CD4-positive, alpha-beta T cell treated with Interleukin-17A for 1 hour (primary cell): ENCODE measurements at places on chromosomes 11 and 22.

DNA sequence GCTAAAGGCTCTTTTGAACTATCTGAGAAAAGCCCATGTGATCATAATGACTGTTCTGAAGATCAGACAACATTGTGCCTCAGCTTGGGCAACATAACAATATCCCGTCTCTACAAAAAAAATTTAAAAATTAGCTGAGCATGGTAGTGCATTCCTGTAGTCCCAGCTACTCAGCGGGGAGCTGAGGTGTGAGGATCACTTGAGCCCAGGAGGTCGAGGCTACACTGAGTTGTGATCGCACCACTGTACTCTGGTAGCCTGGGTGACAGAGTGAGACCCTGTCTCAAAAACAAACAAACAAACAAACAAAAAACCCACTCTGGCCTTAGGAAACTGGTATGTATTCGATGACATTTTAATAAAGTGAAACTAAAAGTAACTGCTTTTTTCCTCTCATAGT, 1526.8 kb upstream of the TENM4 start:
- no peak for DNase-seq

DNA sequence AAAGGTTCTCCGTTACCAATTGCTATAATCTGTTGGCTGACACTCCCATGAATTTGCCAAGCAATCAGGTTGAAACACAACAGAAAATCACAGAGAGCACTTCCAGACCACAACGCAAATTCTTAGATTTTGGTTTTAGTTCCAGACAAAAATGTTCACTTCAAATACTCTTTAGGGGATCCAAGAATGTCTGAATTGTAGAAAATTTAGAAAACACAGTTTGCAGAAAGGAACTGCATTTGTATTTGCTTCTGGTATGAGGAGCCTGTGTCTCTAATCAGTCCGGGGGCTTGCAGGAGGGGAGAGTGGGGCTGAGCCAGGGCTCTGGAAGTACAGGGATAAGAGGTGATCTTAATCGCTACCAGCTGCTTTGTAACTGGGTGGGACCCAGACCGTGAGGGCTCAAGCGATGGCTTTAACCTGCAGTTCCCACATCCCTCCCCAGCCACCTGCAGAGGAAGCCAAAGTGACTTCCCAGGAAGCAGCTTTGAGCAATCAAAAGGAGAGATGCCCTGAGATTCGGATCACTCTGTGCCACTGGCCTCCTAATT, 18.7 kb downstream of the SCUBE2 start:
- DNase-seq, result no peak

DNA sequence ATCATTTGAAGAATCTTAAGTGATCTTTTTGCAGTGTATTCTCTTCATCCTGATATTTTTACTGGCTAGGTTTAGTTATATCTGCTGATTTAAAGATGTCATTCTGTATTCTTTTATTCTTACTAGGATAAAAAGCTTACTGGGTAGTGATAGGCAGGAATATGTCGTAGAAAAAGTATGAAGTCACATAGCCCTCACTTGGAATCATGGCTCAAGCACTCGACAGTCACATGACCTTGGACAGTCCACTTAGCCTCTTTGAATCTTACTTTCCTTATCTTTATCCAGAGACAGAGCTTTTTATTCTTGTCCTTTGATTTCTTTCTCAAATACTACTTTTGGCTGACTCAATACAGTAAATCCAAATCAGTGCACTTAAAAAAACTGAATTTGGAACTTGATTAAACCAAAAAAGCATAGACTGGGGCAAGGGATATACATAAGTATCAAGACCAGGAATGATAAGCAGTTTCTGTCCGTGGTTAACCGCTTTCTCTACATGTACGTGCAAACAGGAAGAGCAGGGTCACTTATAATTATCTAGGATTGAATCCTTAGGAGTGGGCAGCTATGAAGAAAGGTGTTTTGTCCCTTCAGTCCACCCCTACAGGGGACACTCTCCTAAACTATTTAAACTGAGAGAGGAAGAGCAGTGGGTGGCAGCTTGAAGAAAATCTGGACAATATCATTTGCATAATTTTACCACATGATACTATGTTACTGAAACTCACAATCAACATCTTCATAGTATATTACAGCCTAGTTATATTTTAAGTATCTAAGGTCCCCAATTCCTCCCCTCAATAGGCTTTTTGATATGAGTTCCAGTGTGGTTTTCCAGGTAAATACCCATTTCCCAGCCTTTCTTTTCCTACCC, 8.0 kb downstream of the MMP7 start:
- DNase-seq, result no peak

DNA sequence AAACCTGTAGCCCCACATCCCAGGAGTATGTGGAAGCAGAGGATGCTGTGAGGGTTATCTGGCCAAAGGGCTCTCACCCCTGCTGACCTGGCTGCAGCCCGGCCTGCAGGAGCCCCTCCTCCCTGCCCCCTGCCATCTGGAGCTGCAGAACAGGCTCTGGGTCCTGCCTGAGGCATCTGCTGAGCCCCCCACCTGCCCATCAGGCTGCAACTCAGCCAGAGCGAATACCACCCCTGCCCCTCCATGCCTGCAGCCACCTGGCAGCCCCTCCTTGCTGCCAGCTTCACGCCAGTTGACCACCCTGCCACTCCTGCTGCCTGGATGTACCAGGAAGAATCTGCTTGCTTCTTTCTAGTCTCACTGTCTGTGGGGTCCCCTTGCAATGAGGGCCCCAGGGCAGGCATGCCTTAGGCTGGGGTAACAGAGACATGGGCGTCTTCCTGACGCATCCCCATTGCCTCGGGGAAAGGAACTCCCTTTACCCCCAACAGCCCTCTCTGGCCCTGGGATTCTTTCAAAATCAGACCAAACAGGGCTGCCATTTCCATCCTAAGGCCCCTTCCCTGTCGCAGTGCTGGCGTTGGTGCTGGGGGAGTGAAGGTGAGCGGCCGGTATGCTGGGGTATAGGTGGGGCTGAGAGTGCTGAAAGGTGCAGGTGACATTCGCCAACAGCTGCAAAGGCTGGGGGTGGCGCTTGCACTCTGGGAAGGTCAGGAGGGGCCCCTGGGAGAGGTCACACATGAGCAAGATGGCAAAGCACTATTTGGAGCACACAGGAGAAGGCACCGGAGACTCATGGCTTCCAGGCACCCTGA, 1334.6 kb downstream of the TBC1D22A start:
- DNase-seq, result no peak

DNA sequence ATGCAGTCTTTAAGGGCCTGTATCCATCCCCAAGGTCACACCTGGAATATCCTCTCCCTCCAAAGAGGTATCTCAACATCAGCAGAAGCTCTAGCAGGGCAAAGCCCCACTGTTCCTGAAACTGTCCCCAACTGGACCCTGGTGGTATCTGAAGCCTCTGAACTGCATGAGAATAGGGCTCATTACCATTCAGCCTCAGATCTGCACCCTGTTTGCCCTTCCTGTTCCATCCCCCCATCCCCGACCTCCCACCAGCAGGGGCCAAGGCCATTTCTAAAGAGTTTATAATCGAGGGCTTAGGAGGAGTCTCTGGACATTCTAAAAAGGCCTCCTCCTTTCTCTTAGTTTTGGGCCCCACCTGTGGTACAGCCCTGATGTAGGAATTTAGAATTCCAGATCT, 74.0 kb upstream of the THY1 start:
- DNase-seq, result no peak

DNA sequence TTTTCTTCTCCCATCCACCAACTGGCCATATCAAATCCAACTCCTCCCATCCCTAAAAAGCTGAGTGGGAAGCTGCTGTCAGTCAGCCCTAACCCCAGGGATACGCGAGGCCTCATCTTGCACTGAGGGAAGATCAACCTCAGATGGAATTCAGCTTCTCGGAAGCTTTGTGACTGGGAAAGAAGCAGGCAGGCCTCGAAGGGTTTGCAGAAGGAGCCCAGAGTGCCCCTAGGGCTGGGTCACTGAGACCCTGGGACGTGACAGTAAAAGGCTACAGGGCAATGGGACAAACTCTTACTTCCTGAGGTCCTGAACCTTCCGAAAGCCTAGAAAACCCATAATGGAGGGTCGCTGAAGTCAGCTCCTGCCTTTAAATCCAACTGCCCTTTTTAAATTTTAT, 34.4 kb upstream of the NNMT start:
- no peak for DNase-seq

GRCh38 chr22:46612904-46613605, 7.1 kb upstream of the GRAMD4 start:
- peak; percentile 38 for DNase-seq

DNA sequence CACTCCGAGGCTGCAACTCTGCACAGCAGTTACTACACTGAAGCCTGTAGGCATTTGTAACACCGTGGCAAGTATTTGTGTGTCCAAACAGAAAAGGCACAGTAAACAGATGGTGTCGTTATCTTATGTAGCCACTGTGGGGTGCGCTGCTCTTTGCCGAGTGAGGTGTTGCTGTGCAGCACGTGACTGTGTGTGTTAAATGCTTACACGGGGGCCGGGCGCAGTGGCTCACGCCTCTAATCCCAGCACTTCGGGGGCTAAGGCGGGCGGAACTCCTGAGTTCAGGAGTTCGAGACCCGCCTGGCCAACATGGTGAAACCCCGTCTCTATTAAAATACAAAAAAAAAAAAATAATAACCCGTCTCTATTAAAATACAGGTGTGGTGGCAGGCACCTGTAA, 11.5 kb downstream of the ZBED4 start:
- no peak for DNase-seq

DNA sequence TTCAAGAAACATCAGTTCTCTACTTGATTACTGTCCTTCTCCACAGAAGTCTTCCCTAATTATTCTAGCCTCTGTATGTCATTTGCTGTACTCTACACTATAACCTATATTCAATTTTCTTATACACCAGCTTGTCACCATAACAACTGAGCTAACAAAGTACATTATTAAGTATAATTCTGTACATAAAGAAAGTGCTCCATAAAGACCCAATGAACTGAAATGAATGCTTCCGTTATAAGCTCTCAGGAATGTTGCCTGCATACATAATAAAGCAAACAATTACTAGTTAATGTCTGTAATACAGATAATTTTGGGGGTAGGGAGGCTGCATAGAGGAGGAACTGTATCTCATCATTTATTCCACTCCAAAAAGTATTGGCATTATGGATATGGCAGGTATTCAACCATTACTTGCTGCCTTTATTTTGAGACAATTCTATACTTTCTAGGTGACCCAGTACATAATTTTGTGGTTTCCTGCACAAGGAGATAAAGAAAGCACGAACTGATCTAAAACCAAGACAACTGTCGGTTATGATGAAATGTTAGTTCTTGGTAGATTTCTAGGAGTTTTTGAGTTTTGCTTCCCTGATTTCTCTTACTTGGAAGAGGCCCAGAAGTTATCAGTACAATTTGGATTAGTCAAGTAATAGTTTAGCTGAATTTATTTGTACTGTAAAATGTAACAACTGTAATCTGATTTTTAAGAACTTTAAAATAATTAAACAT, 202.5 kb downstream of the SBF2 start:
- no peak for DNase-seq

DNA sequence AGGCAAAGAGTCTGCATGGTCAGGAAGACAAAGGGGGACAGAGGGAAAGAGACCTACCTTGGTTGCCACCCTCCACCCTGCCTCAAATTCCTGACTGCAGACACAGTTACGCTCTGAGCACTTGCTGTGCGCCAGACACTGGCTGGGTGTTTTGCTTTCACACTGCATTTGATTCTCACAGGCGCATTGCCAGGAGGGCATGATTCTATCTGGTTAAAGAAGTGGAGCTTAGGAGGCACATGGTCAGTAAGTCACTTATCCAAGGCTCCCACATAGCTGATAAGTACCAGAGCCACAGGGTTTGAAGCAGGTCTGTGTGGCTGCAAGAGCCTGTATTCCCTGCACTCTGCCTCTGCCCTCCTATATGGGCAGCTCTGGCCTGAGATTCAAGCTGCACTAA, 103.9 kb downstream of the TIMP3 start:
- no peak for DNase-seq

DNA sequence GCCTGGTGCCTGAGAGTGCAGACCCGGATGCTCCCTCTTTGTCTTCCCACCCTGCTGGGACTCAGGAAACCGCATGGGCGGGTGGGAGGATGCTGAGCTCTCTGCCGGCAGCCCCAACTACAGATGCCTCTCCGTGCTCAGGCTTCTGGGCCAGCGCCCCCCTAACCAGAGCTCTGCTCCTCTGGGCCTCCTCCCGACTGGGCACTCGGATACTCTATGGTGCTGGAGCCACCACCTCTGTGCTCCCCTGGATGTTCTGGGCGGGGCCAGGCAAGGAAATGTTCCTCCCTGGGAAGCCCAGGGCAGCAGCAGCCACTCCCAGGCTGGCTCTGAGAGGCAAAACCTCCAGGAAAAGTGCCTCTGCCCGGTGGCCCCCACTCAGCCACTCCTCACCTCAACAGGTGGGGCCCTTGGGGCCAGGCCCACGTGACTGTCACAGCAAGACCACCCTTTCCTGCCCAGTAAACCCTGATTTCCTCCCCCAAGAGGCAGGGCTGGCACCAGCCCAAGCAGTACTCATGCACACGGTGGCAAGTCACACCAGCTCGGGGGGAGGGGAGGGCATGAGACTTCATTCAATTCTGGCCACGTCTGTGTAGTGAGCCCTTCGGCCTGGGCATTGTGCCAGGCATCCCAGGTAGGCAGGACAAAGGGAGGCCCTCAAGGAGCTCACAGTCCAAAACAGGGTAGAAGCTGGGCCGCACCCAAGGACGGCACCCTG, 54.7 kb upstream of the TCF20 start:
- no peak for DNase-seq

- DNase-seq, result no peak
Observed at GRCh38 chr11:27296497-27296896, 66.5 kb downstream of the CCDC34 start.

DNA sequence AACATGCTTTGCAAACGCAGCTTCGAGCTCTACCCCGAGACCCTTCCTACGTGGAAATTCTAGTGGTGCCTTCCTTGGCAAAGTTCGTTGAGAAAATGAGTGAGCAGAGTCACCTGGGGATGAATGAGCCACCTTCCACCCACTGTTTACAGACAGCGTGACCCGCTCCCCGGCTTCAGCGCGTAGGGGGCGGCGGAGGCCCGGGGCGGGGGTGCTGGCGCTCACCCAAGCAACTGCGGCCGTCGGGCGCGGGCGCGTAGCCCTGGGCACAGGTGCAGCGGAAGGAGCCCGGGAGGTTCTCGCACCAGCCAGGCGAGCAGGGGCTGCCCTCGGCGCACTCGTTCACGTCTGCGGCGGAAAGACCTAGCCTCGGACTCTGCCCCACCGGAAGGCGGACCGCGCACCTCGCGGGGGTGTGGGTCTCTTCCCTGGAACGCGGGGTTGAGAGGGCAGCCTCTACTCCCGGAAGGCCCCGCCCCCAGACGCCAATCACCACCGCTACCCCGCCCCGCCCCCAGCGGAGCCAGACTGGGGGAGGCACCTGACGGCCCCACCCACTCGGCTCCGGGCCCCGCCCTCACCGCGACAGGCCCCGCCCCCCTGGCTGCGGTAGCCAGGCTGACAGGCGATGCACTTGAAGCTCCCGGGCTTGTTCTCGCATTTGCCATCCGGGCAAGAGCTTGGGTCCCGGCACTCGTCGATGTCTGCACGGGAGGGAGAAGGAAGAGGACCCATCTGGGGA, 11.8 kb downstream of the LTBP3 start:
- peak; percentile 98 for DNase-seq

- DNase-seq, result no peak
Observed at GRCh38 chr11:65928667-65929066, 9.4 kb downstream of the DRAP1 start.

GRCh38 chr11:119865661-119866156, 136.7 kb upstream of the NECTIN1 start:
- DNase-seq, result no peak
